ENCODE measurements at places on chromosomes 4 and X.

DNA sequence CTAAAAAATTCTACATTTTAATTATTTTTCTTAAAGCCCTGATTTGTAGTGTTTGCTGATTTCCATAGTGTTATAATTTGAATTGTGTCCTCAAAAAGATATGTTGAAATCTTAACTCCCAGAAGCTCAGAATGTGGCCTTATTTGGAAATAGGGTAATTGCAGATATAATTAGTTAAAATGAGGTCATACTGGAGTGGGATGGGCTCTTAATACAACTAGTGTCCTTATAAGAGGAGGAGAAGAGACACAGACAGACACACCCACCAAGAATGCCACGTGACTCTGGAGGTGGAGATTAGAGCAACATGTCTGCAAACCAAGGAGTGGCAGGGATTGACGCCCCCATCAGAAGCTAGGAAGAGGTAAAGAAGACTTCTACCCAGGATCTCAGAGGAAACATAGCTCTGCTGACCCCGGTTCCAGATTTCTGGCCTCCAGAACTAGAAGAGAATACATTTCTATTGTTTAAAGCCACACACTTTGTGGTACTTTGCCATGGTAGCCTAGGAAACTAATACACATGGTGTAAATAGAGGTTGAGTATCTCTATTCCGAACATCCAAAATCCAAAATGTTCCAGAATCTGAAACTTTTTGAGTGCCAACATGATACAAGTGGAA lies 70.5 kb upstream of the IRF2 start:
- no peak for DNase-seq

- no peak for DNase-seq
Measured at GRCh38 chr4:15294202-15294601, 133.6 kb upstream of the C1QTNF7 start.

DNA sequence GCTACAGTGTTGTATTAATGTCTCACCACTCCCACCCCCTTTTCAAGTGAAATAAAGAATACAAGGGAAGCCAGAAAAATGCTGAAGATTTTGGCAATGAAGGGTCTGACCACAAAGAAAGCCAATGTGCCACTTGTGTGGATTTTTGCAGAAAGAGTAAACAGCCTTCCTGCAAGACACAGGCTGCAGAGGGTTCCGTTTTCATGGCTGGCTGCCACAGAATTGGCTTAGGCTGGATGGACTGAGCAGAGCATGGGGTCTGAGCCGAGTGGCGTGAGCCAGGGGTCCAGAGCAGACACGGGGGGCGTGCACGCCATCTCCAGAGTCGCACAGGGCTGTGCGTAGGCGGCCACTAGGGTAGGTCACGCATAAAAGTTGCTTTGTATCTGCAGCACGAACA lies 69.2 kb downstream of the MTNR1A start:
- no peak for DNase-seq

DNA sequence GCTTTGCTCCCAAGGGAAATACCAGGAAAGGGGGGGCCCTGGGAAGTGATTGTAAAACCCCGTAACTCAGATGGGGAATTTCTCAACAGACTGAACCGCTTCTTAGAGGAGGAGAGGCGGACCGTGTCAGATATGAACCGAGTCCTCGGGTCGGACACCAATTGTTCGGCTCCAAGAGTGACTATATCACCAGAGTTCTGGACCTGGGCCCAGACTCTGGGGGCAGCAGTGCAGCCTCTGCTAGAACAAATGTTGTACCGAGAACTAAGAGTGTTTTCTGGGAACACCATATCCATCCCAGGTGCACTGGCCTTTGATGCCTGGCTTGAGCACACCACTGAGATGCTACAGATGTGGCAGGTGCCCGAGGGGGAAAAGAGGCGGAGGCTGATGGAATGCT lies 1.0 kb downstream of the PNMA3 start:
- DNase-seq = no peak

DNA sequence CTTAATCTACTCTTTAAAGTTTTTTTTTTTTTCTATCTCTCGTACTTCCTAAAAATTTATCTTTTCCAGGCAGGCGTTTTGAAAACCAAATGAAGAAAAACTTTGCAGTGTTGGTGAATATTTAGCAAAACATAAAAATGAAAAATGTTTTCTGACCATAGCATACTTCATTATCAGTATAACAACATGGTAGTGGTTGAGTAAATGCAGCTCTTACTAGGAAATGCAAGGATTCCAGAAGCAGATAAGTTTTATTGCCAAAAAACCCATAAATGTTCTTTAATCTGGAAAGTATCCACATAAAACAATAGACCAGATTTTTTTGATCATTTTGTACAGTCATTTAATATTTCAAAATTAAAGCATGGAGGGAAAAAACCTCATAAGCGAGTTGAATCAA lies 136.9 kb upstream of the GUCY1A1 start:
- DNase-seq = no peak

- DNase-seq = no peak
Measured at GRCh38 chr4:118018381-118019145, 15.7 kb upstream of the NDST3 start.

- DNase-seq = no peak
Measured at GRCh38 chr4:20868108-20868507, 167.8 kb downstream of the PACRGL start.

GRCh38 chr4:4858527-4859324 lies 739 bp upstream of the MSX1 start:
- DNase-seq = no peak

DNA sequence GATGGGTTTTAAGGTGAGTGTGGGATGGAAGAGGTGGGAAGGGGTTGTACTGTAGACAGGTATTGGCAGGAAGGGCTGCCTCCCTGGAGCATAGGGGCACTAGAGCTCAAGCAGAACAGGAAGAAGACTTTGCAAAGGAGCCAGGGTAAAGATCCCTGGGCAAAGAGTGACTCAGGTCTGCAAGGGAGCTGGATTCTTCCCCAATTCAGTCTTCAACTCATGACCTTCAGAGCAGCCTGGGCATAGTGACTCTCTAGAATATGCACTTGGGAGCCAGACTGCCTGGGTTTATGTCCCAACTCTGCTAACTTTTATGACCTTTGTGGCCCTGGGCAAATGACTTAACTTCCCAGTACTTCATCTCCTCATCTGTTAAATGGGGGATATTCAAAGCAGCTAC lies 4.0 kb downstream of the LONRF3 start:
- no peak for DNase-seq

DNA sequence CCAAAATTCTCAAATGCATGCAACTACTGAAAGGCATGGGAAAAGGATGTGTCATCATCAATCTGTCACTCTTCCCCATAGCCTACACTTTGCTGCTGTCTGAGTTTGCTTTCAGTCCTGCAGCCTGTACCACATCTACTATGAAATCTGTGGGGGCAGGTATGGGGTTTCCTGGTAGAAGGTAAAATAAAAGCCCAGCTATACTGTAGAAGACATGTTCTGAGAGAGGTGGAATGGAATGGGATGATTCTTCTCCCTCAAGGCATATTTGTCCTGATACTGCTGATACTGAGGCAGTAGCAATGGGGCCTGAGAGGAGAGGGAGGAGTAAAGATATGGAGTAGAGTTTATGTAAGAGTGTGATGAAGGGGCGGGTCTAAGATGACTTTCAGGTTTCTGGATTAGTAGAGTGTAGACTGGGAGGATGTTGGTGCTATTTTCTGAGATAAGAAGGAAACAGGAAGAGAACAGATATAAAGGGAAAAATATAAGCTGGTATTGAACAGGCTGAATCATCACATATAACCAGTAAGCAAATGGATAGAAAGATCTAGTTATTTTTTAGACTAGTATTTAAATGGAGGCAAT lies 38.7 kb upstream of the GYPA start:
- no peak for DNase-seq

- no peak for DNase-seq
Measured at GRCh38 chrX:123993326-123993725, 31.8 kb downstream of the STAG2 start.

GRCh38 chr4:22672519-22672918 lies 20.2 kb upstream of the GBA3 start:
- no peak for DNase-seq

DNA sequence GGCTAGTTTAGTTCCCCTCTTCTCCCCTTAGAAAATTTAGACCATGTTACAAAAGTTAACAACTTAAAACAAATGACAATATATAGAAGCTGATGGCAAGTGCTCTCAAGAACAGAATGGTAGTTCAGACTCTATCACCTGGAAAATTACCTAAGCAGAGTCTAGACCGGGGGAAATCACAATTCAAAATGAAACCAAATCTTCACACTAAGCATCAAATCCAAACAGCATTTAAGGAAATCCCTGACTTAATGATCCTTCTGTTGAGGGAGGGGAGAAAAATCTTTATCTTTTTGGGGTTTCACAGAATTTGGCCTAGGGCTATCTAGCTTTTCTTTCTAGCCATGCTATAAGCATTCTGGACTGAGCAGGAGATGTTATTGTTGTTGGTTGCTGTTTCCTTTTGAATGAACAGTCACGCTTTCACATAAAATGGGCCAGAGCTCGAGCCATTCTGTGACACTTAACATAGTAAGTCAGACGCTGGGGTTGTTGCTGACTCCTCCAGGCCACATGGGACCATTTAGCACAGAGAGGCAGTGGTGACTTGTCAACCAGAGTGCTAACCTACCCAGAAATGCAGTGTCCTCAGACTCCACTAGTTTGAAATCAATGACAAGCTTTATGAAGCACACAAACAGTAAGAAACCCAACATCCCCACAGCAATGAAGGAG lies 16.0 kb upstream of the LSM6 start:
- DNase-seq = no peak

- DNase-seq = peak; percentile 68
Measured at GRCh38 chr4:1009542-1010394, 1.7 kb upstream of the FGFRL1 start.

- no peak for DNase-seq
Measured at GRCh38 chrX:51641421-51642021, 22.8 kb upstream of the CENPVL3 start.

- no peak for DNase-seq
Measured at GRCh38 chr4:76923619-76924357, 25.8 kb upstream of the SEPTIN11 start.

GRCh38 chrX:7570432-7571029 lies 272.4 kb upstream of the VCX start:
- no peak for DNase-seq

- DNase-seq = no peak
Measured at GRCh38 chrX:150690126-150690525, 3.1 kb upstream of the MTMR1 start.

GRCh38 chr4:84800256-84800655 lies 166.2 kb downstream of the WDFY3 start:
- DNase-seq = no peak

DNA sequence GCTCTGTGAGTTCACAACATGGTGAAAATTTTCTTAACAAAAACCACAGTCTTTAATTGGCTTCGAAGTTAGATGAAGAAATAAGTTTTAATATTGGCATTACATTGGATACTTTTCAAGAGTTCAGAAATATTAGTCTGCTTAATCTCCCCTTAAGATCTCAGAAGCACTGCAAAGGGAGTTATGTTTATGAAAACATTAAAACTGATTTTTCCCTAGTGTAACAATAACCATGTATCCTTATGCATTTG lies 1.5 kb downstream of the SETD7 start:
- no peak for DNase-seq

DNA sequence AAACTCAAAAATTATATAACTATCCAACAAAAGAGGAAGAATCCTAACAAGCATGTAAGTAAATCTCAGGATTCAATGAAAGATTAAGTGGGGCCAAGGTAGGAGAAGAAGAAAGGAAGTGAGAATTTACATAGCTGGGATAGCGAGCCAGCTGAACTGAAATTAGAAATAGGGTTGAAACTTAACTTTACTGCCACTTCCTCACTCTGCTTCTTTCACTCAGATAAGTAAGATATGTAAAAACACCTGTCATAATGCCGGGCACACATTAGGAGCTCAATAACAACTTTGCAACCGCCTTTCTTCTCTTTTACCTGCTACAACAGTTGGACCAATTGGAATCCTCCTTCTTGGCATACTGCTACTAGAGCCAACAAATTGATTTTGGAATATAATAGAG lies 129.4 kb downstream of the CNKSR2 start:
- DNase-seq = no peak

DNA sequence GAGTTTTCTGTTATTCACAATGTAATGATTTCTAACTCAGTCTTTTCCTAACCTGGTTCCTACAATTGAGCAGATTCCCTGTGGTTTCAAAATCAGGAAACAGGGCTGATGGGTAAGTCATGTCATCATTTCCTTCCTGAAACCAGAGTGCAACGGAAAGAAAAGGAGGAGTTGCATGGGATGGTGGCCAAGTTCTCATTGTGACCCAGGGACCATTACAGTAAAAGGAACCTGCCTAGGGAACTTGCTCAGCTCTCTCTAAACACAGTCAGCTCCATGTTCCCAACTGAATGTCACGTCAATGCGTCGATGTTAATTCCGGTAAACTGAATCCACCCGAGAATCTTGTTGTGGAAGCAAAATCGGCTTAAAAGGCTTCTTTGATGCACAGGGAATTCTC lies 51.2 kb downstream of the LGI2 start:
- DNase-seq = no peak

- no peak for DNase-seq
Measured at GRCh38 chrX:85244450-85245211, 840 bp downstream of the ZNF711 start.

DNA sequence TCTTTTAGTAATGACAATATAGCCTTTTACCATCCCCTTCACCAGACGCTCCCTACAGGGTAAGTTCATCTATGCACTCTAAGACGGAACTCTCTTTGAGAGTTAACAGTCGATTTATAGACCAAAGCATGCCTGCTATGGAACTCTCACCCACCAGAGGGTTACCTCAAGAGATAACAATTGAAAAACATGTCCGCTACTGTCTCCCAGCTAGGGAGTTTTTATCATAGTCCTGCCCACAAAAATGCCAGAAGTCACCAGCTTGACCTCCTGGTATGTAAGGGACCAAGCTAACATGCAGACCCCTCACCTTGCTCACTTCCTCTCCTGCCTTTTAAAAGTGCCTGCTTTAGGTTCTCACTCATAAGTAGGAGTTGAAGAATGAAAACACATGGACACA lies 16.7 kb upstream of the YTHDC1 start:
- DNase-seq = no peak

DNA sequence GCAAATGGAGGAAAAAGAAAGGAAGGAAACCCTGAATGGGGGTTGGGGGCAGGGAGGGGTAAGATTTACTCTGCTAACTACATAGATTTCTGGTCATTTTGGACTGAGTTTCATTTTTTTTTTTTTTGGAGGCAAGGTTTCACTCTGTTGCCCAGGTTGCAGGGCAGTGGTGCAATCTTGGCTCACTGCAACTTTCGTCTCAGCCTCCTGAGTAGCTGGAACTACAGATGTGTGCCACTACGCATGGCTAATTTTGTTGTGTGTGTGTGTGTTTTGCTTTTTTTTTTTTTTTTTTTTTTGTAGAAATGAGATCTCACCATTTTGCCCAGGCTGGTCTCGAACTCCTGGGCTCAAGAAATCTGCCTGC lies 223.5 kb downstream of the APBB2 start:
- DNase-seq = no peak

DNA sequence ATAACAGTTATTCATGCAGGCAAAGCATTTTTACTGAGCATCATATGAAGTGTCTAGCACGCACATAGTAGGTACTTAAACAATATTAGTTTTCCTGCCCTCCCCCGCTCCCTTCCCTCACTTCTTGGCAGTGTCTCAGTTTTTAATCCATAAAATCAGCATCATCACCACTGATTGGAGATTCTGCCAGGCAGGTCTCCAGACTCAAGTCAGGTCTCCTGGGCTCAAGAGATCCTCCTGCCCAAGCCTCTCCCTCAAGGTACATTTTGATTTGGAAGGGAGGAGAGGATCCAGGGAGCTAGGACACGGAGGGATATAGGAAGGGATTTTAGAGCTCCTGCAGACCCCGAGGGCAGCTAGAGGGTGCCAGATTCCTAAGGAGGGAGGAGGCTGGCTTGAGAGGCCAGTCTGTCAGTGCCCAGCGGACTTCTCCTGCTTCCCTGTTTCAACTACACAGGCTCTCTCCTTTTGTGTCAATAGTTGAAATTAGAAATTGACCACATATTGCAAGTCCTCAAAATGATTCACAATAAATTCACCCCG lies 4.4 kb upstream of the FAT1 start:
- DNase-seq = no peak
